NCI-H187 treated with DMSO at 0.1 percent for 48 hours (cell line): ENCODE measurements at places on chromosomes 7 and 10.

DNA sequence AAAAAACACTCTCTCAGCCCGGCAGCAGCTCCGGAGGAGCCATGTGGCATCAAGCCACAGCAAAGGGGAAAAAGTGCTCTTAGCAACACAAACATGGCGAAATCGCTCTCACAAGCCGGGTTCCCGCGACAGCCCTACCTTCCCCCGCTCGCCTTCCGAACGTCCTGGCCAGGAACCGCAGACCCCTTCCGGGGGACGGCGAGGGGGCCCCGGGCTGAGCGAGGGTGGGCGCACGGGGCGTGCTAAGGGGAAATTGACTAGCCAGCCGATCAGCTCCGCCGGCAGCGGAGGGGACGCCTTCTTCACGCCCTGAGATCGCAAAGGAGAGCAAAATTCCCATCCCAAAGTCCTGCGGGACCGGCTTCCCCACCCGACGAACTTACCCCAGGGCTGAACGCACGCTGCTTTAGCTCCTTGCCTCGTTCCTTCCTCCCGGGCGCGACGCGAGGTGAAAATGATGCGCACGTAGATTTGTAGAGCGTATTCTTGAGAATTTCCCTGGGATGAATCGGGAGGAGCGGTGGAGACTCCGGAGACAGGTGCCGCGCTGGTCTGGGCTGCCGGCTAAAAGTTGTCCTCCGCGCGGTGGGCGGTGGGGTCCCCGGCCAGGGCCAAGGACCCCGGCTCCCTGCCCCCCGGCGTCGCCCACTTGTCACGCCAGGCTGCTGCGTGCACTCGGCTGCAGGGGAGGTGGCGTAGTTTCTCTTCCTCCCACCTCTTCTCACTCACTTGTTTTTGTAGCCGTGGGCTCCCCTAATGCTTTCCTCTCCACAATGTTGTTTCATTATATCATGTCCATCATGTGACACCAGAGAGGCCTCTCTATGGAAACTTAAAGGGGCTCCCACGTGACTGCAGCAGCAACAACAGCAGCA lies 220.1 kb upstream of the MKLN1 start:
- peak; percentile 61 for DNase-seq

DNA sequence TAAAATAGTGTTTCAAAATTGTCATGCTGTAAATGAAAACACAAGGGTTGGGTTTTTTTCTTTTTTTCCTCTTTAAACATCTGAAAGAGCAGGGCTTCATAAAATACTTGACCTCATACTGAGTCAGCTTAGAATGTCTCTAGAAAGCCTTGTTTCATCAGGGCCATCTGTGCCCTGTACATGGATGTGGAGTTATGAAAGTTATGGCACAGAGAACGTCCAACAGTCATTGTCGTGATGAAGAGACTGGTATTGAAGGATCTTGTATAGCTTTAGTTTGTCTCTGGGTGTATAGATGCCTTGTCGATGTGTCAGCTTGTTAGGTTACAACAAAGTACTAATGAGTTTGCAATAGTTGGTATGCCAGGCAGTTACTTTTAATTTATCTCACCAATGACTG lies 127.3 kb downstream of the FAM204A start:
- DNase-seq = no peak

GRCh38 chr7:157018997-157019608 lies 8.6 kb upstream of the MNX1 start:
- DNase-seq = no peak

- no peak for DNase-seq
These were observed 168.6 kb upstream of the CSTF2T start for GRCh38 chr10:51867956-51868355.

DNA sequence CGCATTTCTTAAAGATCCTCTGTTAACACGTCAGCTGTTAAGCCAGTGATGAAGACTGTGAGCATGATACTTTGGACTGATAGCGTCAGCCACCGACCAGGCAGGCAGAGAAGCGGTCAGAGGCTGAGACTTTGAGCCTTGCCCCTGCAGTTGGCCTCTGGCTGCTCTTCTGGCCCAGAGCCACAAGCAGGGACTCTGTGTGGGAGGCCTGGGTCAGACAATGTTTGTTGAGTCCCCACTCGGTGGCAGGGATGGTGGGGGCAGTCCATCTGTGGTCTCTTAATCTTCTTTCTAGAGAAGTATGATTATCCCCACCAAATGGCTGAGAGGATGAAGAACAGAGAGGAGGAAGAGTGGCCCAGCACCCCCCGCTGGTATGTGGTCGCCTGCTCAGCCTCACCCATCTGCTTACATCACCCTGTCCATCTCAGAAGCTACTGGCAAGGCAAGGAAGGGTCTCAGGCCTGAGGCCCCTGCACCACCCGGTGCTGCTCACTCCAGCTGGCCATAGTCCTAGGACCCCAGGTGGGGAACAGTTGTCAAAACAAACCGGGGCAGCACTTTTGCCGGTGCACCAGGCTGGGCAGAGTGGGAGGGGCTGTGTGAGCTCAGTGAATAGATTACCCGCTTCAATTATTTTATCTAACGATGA lies 202.9 kb downstream of the GRID1 start:
- no peak for DNase-seq

DNA sequence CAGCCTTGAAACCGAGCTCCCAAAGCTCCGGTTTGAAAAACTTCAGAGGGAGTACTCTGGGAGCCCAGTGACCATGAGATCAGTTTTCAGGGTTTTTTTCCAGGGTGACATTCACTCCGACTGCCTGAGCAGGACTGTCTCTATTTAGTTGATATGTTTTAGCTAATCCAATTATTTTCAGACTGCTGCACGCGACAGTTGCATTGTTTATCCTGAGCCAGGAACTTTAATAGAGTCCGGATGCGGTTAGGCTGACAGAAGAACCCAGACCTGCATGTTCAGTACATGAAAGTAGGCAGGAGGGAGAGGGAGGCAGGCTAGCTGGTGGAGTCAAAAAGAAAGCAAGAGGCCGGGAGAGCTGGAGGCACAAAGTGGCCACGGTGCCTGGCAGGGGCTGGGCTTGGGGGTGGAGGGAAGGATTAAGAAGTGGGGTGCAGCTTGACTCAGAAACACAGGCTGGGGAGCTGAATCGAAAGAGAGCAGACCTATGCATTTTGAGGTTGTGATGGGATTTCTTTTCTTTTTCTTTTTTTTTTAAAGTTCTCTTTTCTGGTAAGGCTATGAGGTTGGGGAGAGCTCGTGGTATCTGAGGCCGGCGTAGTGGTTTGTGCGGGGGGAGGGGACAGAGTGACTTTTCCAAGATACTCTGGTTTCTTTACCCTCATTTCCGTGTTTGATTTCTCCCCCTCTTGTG lies 5.7 kb downstream of the GATA3 start:
- DNase-seq = no peak

- DNase-seq = no peak
These were observed 566.8 kb downstream of the CNTNAP2 start for GRCh38 chr7:146683439-146683838.

- no peak for DNase-seq
These were observed 1059.1 kb downstream of the SORCS3 start for GRCh38 chr10:105700218-105700617.

DNA sequence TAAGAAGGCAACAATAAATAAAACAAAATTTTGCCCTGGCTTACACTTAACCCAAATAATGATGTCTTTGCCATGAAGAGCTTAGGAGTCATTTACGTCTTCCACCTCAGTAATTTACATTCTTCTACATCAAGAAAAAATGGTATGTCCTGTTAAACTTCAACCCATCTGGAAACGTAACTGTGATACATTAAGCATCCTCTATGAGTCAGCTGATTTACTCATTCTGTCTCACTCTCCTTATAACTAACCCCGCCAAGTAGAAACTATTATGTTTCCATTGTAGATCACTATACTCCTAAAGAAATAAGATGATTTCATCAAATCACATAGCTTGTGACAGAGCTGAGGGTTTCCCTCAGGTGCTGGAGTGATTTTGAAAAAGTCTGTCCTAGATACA lies 330.7 kb downstream of the CDC14C start:
- no peak for DNase-seq

DNA sequence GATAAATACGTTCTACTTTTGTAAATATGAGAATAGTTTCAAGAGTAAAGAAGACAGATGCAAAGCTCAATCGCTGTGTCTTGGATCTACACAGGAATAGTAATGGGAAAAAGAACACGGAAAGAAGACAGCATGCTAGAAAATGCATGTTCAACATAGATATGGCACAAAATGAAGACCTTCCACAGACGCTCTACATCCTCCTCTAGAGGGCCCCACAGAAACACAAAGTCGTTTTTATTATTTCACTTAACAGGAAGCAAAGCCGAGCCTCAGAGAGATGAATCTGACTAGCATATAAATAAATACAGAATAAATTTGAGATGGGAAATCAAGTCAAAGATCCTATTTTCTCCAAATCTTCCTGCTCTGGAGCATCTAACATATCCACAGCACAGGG lies 292.6 kb downstream of the PARD3 start:
- no peak for DNase-seq

- DNase-seq = no peak
These were observed 19.4 kb upstream of the PDCD4 start for GRCh38 chr10:110852255-110852896.

GRCh38 chr7:130353196-130353595 lies 8.6 kb downstream of the CPA5 start:
- DNase-seq = no peak

- DNase-seq = no peak
These were observed 100.7 kb upstream of the WAC start for GRCh38 chr10:28432210-28432676.

GRCh38 chr7:117564080-117564479 lies 84.3 kb downstream of the CFTR start:
- DNase-seq = no peak

- no peak for DNase-seq
These were observed 3.6 kb downstream of the FAM53B start for GRCh38 chr10:124740369-124741280.

GRCh38 chr10:74034301-74034700 lies 36.4 kb downstream of the VCL start:
- DNase-seq = no peak

- DNase-seq = no peak
These were observed 91.0 kb downstream of the CDH23 start for GRCh38 chr10:71487726-71488125.

GRCh38 chr10:44873160-44873559 lies 38.0 kb upstream of the TMEM72 start:
- no peak for DNase-seq
